ENCODE measurements at places on chromosomes 2 and 18. TPM values are rescaled to one million over a fixed set of nuclear protein-coding genes. Genes with fewer than 3 reads are reported as not detected.

The TRIB2 gene
- total RNA-seq: 146 TPM

The UGT1A9 gene
- not detected for total RNA-seq

The LINC00305 gene
- not detected for total RNA-seq

The MTCL1 gene
- total RNA-seq: 26.7 TPM

The SCG2 gene
- 31.7 TPM for total RNA-seq

The GAL3ST2 gene
- 0.45 TPM for total RNA-seq

The AMER3 gene
- total RNA-seq: 25.7 TPM

The SPRED2 gene
- 16.3 TPM for total RNA-seq
